NCI-H226 (cell line): ENCODE measurements at places on chromosomes 11 and 22.

- no peak for DNase-seq
Measured at GRCh38 chr22:26460202-26460601, 23.4 kb downstream of the HPS4 start.

DNA sequence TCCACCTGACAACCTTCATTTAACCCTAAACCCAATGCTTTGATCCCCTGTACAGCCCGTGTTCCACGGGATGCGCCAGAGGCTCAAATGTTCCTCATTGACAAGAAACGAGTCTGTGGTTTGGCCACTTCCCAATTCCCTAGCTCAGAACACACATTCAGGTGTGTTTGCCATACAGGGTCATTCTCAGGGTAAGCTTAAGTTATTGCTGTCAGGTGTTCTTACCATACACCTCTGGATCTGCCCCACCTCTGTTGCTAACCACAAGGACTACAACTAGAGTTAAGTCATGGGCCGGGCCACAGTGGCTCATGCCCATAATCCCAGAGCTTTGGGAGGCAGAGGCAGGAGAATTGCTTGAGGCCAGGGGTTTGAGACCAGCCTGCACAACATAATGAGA is 45.6 kb upstream of the POLD3 start:
- no peak for DNase-seq

DNA sequence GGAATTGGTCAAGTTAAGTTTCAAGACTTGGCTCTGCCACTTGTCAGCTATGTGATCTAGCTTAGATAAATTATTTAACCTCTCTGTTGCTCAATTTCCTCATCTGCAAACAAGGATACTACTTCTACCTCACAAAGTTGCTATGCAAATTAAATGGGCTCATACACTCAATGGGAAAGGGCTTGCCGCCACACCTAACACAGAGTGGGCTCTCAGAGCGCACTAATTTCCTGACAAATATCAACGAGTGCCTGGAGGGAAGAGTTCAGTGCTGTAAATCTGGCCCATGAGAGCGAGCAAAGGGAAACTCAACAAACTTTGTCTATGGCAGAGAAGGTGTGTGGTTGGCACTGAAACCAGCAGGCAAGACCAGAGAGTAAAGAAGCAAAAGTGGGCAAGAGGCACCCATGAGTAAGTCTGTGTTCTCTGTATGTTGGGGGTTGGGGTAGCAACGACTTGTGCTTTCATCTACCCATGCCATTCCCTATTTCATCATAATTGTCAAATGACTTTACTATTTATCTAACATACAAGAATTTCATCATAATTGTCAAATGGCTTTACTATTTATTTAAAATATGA is 60.7 kb upstream of the PHF21A start:
- no peak for DNase-seq

GRCh38 chr11:63940786-63941185 is 2.0 kb downstream of the NAA40 start:
- DNase-seq = no peak

- DNase-seq = peak; percentile 5
Measured at GRCh38 chr11:105296806-105297205, 157.2 kb upstream of the CARD18 start.

GRCh38 chr22:37317698-37318210 is 35.4 kb downstream of the CYTH4 start:
- DNase-seq = no peak

DNA sequence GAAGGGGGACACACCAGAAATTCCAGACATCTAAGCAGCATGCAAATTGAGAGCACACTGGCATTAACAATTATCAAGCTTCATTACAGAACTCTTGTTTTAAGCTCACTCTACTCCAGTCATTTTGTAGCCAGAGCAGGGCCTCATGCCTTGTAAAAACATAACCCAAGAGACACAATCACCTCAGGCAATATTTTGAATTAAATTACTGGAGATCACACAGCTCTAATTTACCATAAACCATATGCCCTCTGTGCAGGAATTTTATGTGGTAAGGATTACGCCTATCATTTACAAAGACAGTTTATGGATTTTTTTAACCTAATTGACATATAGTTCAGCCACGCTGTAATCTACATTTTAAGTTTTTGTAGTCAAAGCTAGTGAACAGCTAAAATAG is 414.1 kb upstream of the DDI1 start:
- no peak for DNase-seq

DNA sequence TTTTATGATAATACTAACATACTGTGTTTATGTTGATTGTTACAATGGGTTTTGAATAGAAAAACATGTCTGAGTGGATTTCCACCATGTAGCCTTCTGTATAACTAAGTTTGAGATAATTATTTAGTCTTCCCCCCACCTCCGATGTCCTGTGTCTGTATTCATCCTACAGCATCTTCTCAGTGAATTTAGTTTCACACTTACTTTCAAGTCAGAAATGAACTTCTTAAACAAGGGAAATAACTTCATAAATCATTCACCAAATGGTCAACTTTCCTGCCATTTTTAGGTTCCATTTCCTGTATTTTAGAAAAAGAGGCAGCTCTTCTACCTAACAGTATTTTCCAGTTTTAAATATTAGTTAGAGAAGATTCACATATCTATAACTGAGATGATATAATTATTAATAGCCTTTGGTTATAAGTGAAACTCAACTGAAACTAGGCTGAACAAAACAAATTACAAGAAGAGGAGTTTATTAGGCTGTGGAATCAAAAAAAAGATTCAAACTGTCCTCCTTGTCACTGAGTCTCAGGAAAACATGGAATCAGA is 3.5 kb downstream of the OR51B5 start:
- DNase-seq = no peak

DNA sequence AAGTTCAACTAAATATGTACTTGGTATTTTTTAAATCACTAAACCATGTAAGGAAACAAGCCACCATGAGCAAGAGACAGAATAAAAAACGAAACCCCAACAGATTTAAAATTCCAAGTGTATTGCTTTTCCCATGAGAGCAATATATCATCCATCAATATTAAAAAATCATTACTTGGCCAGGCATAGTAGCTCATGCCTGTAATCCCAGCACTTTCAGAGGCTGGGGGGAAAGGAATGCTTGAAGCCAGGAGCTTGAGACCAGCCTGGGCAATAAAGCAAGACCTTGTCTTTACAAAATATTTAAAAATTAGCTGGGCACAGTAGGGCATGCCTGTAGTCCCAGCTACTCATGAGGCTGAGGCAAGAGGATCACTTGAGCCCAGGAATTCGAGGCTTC is 190.8 kb downstream of the TTC28 start:
- no peak for DNase-seq

DNA sequence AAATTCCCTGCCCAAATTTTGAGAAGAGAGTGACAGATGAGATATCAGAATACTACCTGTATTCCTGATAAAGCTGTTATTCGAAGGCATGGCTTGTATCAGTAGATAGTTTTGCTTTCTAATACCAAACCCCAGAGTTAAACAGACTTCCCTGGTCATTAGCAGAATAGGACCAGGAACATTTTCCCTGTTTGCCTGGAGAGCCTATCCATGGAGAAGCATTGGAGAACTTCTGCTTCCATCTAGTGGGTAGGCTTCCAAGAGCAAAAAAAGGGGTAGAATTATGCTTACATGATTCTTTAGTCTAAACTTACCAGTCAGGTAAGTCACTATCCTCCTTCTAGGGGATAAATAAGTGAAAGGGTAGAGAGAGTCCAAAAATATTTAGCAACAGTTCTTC is 14.2 kb downstream of the PDE3B start:
- DNase-seq = no peak

- DNase-seq = no peak
Measured at GRCh38 chr22:49352361-49353169, 475.1 kb downstream of the BRD1 start.

DNA sequence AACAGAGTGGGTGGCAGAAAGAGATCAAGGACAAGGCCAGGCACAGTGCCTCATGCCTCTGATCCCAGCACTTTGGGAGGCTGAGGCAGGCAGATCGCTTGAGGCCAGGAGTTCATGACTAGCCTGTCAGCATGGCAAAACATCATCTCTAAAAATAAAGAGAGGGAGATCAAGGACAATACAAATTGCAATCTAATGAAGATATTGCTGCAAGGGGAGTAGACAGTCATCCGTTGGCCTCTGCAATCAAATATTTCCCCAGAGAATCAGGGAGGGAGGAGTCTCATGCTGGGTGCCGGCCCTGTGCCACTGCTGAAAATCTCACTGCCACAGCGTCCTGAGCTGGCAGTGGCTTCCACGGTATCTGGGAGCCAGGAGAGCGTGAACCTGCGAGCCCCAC is 19.4 kb upstream of the IL17RA start:
- no peak for DNase-seq

- DNase-seq = peak; percentile 3
Measured at GRCh38 chr22:35470903-35471321, 69.7 kb upstream of the RASD2 start.

- DNase-seq = no peak
Measured at GRCh38 chr11:78156127-78156844, 16.9 kb upstream of the ALG8 start.

DNA sequence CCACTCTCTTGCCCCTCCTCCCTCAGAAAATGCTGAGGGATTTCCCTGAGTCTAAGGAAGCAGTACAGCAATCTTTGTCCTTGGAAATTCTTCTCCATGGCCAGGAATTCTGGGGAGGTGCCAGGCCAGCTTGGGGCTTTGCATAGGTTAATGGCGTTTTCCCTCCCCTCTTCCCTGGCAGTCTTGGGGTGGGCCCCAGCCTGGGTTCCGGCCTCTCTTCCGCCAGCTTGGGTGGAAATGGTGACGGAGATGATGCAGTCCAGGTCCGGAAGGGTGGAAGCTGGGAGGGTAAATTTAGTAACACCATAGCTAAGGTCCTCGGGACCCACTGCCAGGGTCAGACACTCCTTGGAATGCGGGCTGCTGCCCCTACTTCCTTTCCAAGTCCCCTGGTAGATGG is 5.0 kb downstream of the PHLDB1 start:
- no peak for DNase-seq

DNA sequence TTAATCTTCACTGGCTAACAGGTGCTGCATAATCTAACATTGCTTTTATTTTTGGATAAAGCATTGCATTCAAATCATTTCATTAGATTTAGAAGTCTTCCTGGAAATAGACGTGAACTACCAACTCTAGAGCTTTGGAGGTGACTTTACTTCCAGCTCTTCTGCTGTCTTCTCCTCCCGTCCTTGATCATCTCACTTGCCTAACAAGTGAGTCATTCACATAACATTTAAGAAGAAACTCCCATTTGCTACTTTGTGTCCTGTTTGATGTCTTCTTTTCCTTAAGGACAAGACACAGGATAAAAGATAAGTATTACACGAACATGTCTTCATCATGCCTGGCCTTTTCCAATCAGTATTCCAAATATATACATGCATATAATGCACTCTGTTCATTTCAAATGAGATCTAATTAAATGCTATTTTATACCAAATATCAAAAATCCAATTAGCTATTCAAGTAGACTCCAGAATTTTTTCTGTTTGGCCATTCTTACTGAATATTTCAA is 88.3 kb downstream of the BDNF start:
- no peak for DNase-seq

DNA sequence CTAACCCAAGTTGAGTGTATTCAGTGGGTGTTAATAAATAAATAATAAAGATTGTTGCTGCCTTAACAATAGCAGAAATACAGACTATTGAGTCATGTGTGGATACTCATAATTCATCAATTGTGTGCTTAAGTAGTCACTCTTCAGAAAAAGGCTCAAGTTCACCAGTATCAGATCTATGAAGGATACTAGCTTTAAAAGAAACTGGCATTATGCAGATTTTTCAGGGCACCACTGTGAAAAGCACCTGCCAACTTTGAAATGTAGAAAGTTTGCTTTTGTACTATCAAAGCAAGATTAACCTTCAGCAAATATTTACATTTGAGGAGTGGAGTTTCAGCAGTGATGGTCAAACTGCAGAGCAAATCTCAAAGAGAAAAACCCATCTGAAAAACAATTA is 20.1 kb upstream of the SYTL2 start:
- no peak for DNase-seq

DNA sequence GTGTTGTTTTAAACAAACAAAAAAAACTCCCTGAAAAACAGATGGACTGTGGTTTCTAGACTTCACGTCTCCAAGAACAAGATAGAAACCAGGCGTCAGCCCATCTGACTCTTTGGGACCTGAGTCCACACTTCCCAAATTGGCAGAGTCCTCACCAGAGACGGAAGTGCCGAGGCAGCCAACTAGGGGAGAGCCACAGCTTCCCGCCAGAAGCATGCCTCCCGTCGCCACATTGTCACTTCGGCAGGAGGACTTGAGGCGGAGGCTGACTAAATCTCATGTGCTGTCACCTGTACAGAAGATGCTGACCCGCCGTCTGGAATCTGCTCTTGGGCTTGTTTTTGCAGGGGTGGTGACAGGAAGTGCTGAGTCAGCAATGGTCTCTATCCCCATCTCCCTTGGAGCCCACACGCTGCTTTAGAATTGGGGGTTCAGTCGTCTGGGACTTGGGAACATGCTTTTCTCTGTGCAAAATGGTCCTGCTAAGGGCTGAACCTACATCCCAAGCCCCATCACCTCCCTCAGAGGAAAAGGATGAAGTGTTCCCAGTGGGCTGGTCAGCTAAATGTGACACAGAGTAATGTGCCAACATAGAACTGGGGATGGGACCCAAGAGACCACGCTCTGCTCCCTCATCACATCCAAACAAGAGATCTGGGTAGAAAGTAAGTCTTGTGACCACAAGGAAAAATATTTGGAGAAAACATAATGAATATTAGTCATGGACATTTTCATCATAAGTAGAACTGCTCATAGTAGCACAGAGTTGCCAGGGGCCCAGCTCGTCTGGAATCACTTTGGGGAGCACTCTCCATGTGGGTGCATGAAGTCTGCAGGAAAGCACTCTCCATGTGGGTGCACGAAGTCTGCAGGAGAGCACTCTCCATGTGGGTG is 152.9 kb downstream of the SNX19 start:
- no peak for DNase-seq

- peak; percentile 56 for DNase-seq
Measured at GRCh38 chr11:128492461-128492860, 94.9 kb downstream of the ETS1 start.

- DNase-seq = no peak
Measured at GRCh38 chr11:69665669-69666068, 9.5 kb downstream of the LTO1 start.

GRCh38 chr11:19375440-19375839 is 134.7 kb upstream of the E2F8 start:
- DNase-seq = no peak

DNA sequence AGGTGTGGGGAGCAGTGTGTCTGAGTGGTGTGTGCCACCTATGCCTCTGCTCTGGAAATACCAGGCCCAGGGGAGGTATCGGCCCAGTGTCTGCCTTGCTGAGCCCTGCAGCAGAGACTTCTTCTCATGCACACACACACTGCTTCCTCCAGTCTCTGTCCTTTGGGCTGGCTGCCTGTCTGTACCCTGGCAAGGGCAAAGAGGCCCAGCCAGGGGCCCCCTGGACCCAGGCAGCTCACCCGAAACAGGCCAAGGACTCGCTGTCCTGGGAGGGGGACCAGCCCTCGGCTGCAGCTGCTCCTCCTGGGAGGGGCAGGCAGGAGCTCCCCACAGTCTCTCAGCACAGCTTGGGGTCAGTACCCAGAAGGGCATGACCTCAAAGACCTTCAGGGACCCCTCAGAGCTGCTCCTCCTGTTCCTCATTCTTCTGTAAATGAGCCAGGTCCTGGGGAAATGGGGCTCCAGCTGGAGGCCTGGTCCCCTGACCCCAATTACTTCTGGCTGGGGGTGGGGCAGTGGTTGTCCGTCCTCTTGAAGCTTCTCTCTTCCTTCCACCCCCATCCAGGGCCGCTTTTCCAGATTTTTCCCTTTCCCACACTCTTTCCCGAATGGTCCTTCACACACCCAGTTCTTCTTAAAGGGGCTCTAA is 24.5 kb upstream of the ALX4 start:
- DNase-seq = no peak
